ENCODE measurements at places on chromosomes 12 and 14.
A peak's percentile ranks its signal among the peaks of the same experiment; 100 is the strongest.

DNA sequence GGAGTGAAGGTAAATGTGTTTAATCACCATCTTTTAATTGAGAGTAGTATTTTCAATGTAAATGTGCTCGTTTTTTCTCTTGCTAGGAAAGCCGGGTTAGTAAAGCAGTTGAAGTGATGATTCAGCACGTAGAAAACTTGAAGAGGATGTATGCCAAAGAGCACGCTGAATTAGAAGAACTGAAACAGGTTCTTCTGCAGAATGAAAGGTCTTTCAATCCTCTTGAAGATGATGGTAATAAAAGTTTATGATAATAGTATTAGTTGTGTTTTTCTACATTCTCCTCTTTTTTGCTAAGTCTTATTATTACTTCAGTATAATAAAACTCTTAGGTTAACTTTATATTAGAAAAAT is 93.9 kb downstream of the DNAI7 start:
- no peak for DNase-seq

DNA sequence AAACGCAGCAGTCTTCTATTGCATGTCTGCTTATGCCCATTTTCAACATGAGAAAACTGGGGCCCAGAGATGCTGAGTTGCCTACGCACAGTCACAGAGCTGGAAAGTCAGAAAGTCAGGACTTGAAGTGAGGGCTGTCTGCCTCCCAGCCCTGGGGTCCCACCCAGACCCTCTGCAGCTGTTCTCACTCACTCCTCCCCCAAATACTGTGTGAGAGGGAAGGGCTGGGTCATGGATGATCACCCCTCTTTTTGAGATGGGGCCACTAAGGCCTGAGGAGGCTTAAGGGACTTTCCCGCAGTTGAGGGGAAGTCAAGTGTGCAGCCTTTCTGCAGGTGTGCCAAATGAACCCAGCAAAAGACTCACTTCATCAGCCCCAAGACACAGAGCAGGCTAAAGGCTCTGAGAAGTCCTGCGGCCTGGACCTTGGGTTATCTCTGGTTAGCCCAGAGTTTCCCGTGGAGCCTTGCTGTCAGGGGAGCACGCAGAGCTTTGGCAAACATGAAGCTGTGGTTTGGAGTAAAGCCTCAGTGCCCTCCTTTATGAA is 18.7 kb downstream of the DTX1 start:
- no peak for DNase-seq

DNA sequence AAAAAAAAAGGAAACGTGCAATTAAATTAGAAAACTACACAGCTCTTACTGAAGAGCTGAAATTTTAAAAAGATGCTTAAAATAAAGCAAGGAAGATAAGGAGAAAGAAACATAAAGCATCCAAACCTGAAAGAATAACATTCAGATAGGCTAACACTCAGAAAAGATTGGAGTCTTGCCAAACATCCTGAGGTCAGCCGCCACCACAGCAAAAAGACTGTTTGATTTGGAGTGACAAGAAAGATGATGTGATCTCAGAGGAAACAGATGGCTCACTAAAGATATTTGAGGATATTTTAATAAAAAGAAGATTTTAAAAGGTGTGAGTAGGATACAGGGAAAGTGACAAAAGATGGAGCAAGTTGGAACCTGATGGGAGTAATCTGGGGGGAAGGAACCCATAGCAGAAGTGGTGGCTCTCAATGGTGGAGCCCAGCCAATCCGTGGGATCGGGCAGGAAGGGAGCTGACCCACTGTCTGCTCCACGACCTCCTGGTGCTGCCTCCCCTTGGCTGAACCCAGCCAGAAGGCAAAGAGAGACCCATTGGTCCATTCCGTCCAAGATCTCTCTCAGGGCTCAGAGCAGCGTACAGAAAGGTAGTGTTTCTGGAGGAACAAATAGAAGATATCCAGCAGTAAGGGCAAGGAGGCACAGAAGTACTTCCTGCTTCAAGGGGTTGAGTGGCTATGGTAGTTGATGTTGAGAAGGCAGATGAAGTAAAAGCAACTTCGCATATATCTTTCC is 469.6 kb downstream of the RGS6 start:
- no peak for DNase-seq

- DNase-seq = peak; percentile 59
Measured at GRCh38 chr12:11584221-11584855, 65.1 kb upstream of the ETV6 start.

- no peak for DNase-seq
Measured at GRCh38 chr14:64987438-64987767, 708 bp downstream of the FNTB start.

GRCh38 chr12:109250523-109250922 is 58.6 kb downstream of the FOXN4 start:
- no peak for DNase-seq

- DNase-seq = peak; percentile 85
Measured at GRCh38 chr12:57229634-57230380, at the start of gene SHMT2. SHMT2 (plus strand) TSS chr12:57229711; CDS start chr12:57229779, 68 bp downstream.

- no peak for DNase-seq
Measured at GRCh38 chr12:102833687-102834441, 83.2 kb downstream of the PAH start.

- no peak for DNase-seq
Measured at GRCh38 chr12:112450725-112451124, 32.0 kb downstream of the PTPN11 start.

DNA sequence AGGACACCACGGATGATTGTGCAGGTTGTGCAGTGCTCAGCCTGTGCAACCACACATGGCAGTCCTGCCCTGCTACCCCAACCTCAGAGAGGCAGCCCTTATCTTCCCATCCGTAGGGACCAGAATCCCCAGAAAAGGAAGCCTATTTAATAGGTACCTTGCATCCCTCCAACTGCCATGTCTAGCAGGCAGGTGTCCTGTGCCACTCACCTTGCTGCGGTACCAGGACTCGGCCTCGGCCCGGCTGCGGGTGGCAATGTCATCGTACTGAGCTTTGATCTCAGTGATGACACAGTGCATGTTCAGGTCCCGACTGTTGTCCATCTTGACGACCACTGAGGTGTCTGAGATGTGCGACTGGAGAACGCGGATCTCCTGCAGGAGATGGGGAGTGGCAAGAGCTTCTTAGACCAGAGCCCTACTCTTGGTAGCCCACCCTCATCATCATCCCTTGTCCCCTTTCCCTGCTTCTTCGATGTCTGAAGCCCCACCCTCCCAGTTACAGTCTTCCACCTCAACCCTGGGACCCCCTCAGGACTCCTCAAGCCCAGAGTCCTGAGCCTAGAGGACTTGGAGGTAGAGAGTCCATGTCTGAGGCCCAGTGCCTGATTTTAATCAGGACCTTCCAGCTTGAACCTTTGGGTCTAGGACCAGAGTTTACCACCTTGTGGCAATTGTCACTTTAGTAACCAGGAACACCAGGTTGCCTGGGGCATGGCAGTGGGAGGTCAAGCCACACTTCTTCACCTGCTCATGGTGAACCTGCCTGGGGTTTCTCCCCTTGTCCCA is 20.5 kb downstream of the KRT7 start:
- no peak for DNase-seq

DNA sequence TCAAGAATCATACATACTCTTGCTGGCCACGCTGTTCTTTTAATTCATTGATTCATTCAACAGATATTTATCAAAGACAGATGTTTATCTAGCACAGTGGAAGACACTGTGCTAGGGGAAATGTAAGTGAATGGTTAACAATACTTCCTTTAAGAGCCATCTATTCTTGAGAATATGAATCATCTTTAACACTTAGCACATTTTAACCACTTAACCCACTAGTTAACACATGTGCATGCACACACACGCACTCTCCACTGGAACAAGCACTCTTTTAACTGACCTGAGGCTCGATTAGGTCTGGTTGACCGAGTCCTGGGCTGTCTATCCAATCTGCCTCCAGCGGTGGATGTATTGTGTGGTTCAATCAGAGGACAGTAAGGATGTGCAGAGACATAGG is 34.6 kb downstream of the LMNTD1 start:
- DNase-seq = no peak

DNA sequence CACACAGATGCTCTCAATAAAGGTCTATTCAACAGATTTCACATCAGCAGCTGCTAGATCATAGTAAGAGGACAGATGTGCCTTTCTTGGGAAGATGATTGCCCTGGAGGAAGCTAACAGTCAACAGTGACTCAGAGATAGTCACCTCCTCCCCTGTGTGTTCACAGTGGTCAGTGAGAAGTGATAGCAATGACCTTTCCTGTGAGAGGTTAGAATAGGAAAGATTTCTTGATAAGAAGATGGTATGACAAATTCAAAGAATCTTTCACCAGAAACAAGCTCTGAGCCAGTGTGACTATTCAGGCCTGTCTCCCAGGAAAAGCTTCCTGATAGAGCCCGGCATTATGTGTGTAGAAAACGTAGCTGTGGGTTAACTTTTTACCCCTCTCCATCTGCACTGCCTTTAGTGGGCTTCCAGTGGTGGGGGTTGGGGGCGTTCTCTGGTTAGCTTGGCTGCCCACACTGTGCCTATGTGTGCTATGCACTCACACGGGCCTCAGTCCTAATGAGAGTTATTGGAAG is 66.4 kb upstream of the ARHGAP5 start:
- no peak for DNase-seq

GRCh38 chr12:121297435-121297991 is 1.0 kb upstream of the CAMKK2 start:
- no peak for DNase-seq

DNA sequence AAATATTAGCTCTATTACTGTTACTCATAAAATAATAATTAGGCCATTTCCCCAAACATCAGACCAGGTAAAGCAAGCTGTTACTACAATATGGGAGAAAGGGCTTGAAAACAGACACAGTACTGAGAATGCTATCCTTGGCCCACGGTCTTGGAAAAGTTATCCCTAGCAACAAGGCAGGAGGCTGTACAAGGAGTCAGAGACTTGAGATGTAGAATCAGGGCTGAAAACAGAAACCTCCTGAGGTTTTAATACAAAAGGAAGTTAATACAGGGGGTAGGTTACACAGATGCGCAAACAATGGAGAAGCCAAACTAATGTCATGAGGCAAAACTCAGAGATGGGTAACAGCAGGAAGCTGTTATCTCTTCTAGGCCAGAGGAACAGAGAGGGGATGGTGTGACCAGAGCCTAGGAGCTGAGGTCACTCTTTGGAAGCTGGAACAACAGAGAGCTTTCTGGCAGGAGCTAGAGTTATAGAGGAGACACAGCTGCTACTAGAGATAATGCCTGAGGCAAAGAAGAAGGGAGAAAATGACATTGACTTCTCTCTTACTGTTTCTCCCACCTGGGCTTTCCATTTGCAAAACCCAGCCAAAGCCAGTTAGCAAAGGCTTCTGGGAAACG is 248.8 kb downstream of the SUDS3 start:
- no peak for DNase-seq

DNA sequence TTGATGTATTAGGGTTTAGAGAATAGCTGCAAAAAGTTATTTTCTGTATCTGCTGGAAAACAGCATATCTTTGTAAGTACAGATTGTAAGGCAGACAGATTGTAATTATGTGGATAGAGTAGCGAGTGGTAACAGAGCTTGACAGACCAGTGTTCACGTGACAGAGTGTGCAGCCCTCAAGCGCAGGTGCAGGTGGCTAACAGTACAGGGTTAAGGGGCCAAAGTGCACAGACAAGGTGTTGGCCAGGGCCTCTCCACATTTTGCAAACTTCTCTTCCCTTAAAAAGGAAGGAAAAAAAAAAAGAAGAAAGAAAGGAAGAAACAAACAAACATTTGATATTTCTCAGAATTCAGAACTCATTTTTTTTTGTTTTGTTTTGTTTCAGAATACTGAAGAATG is 25.2 kb upstream of the KLHL42 start:
- DNase-seq = no peak

- DNase-seq = no peak
Measured at GRCh38 chr12:91111366-91112325, at the start of gene LUM. LUM (minus strand) TSS chr12:91111494; CDS start chr12:91108979, 2,515 bp downstream.

- DNase-seq = no peak
Measured at GRCh38 chr12:131041968-131042833, 88.5 kb downstream of the ADGRD1 start.

GRCh38 chr12:87329076-87329863 is 699.9 kb downstream of the C12orf50 start:
- no peak for DNase-seq

GRCh38 chr14:75905147-75905904 is 76.5 kb downstream of the TGFB3 start:
- no peak for DNase-seq

Data from DMS 273 treated with DMSO at 0.1 percent for 48 hours (cell line).